ENCODE measurements at places on chromosomes 7 and 10.

- H3K27ac ChIP-seq, result no peak overlapping the region
- no peaks in the 10 kb centered on the region for H3K4me1 ChIP-seq
- no peaks in the 10 kb centered on the region for H3K27me3 ChIP-seq
- H3K36me3 ChIP-seq, result no peaks in the 10 kb centered on the region
- no peak for DNase-seq
- no peak overlapping the region for H3K4me3 ChIP-seq
These were observed 28.9 kb downstream of the MAT1A start for GRCh38 chr10:80260295-80261243.

- no peak for DNase-seq
- H3K27ac ChIP-seq, result no peak overlapping the region
- H3K36me3 ChIP-seq, result no peaks in the 10 kb centered on the region
- H3K4me1 ChIP-seq, result peaks cover 6% of the 10 kb centered on the region
- H3K4me3 ChIP-seq, result no peak overlapping the region
These were observed 89.2 kb downstream of the RNLS start for GRCh38 chr10:88493691-88494483.

DNA sequence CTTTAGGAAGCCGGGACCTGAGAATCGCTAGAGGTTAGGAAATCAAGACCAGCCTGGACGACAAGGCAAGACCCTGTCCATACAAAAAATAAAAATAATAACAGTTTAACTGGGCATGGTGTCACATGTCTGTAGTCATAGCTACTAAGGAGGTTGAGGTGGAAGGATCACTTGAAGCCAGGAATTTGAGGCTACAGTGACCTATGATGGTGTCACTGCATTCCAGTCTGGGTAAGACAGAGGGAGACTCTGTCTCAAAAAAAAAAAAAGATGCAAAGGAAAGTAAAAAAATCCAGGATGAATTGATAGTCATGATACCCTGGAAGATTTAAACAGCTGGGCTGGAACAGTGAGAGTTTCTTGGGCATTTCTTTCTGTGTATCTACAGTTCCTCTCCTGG, 463.2 kb downstream of the GALNT17 start:
- no peak overlapping the region for H3K4me3 ChIP-seq
- no peaks in the 10 kb centered on the region for H3K36me3 ChIP-seq
- H3K4me1 ChIP-seq, result no peaks in the 10 kb centered on the region
- DNase-seq, result no peak
- no peak overlapping the region for H3K27ac ChIP-seq

GRCh38 chr10:101940916-101941315, 97.3 kb upstream of the KCNIP2 start:
- no peak overlapping the region for H3K27ac ChIP-seq
- H3K36me3 ChIP-seq, result no peaks in the 10 kb centered on the region
- DNase-seq, result no peak
- H3K27me3 ChIP-seq, result no peaks in the 10 kb centered on the region
- H3K4me3 ChIP-seq, result no peak overlapping the region
- H3K4me1 ChIP-seq, result peaks cover 48% of the 10 kb centered on the region

DNA sequence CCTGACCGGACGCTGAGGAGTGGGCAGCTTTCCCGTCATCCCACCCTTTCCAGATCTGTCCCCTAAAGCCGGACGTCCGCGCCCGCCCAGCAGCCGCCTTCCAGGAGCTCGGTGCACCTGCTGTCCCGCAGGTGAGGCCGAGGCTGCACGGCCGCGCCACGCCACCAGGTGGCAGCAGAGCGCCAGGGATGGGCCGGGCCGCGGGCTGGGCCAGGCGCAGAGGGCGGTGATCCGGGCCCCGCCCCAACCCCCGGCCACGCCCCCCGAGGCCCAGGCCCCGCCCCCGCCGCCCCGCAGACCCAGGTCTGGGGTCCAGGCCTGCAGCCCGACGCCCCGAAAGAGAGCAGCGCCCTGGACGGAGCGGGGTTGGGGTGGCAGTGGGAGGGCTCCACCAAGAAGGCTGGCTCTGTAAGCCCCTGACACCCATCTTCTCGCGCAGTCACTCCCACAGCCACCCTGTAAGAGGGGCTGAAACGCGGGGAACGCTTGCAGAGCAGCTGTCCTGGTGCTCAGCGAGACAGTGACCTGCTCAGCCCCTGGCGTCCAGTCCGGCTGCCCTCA, 32.2 kb downstream of the FOXL3 start:
- no peak overlapping the region for H3K4me3 ChIP-seq
- H3K4me1 ChIP-seq, result no peaks in the 10 kb centered on the region
- DNase-seq, result no peak

GRCh38 chr7:46848311-46848710, 733.6 kb downstream of the TNS3 start:
- H3K27ac ChIP-seq, result no peak overlapping the region
- no peaks in the 10 kb centered on the region for H3K36me3 ChIP-seq
- no peak for DNase-seq
- no peaks in the 10 kb centered on the region for H3K4me1 ChIP-seq
- H3K4me3 ChIP-seq, result no peak overlapping the region
- H3K27me3 ChIP-seq, result no peaks in the 10 kb centered on the region

DNA sequence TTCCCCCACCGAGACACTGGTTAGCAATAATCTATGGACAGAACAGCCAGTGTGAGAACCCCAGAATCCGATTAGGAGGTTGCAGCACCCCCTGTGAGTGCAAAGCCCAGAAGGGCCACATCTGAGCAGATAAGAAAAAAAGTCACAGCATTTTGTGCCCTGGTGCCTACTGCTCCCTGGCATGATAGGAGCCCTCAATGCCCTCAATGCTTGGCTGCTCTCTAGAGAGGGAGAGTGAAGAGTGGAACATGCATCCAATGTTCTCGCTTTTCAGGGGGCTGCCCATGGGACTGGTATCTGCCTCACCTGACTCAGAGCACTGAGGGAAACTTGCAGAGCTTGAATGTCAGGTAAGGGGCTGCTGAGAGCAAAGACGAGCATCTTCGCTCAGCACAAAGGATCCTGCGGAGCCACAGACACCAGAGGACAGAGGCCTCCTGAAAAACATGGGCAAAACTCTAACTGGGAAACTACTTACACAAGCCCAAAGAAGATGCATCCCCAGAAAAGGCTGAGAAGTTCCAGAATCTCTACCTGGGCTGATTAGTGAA, 98.0 kb upstream of the FAM20C start:
- H3K4me1 ChIP-seq, result peaks cover 15% of the 10 kb centered on the region
- H3K27me3 ChIP-seq, result no peaks in the 10 kb centered on the region
- H3K27ac ChIP-seq, result no peak overlapping the region
- no peak for DNase-seq
- no peak overlapping the region for H3K4me3 ChIP-seq

DNA sequence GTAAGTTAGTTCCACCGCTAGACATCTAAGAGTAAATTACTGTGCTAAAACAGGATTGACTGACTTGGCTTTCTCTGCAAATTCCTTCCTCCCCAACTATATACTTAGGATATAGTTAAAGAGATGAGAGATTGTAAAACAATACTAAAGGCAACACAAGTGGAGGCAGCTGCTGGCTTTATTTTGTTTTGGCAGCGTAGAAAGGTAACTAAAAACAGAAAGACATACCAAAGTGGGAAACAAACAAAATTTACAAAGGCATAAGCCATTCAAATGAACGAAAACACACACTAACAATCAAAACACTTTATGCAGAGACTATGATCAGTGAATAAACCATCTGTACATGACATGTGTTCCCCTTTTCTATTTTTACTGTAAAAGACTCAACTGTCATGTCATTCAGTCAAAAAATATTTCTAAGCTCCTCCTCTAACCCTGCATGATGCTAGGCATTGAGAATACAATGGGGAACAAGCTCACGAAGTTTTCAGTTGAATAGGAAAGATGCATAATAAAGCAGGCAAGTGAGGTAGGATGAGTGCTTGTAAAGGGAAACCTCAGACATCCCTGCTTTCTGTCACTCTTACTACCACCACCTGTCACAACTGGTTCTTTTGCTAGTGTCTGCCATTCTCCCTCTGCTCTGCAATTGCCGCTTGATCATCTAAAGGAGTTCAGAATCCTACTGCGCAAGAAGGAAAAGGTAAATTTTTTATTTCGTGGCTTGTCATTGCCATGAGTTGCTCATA, 64.2 kb upstream of the COL1A2 start:
- H3K36me3 ChIP-seq, result no peaks in the 10 kb centered on the region
- no peaks in the 10 kb centered on the region for H3K4me1 ChIP-seq
- H3K27me3 ChIP-seq, result no peaks in the 10 kb centered on the region
- no peak overlapping the region for H3K4me3 ChIP-seq
- no peak for DNase-seq
- no peak overlapping the region for H3K27ac ChIP-seq

DNA sequence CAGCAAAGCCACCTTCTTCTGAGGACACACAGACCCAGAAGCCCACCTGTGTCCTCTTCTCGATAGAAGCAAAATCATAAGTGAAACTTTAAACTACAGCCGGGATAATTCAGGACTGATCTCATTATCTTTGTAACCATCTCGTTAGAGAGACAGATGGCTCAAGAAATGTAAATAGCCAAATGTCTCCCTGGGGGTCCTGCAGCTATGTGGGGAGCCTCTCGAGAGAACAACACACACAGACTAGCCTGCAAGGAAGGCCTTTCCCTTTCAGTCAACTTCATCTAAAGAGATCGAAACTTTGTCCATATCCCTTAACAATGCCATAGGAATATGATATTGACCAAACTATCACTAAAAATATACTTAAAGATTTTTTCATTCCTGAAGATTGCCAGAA, 93.5 kb downstream of the VWC2 start:
- DNase-seq, result no peak
- H3K36me3 ChIP-seq, result no peaks in the 10 kb centered on the region
- no peaks in the 10 kb centered on the region for H3K4me1 ChIP-seq
- no peak overlapping the region for H3K4me3 ChIP-seq
- no peaks in the 10 kb centered on the region for H3K27me3 ChIP-seq

DNA sequence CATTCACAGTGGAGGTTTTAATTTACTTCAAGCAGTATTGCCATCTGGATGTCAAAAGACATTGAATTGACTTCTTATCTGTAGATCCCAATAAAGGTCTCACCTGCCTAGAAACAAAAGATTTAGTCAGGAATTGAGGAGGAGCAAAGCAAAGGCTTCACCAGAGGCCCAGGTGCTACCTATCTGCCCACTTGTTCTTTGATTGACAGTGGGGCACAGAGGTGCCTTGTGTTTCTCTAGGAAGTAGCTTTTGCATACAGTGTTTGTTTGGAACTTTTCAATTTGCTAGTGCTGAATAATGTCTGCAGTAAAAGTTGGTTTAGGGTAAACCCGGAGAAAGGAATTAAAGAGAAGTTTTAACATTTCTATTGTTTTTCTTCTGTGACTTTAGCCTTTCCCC, 40.4 kb downstream of the AUTS2 start:
- no peaks in the 10 kb centered on the region for H3K36me3 ChIP-seq
- H3K4me3 ChIP-seq, result no peak overlapping the region
- no peak overlapping the region for H3K27ac ChIP-seq
- H3K27me3 ChIP-seq, result no peaks in the 10 kb centered on the region

Data from thoracic aorta (tissue), 2 donors.